Fibroblast of villous mesenchyme (primary cell): ENCODE measurements at places on chromosomes 5 and 9. TPM values are rescaled to one million over a fixed set of nuclear protein-coding genes. Genes with fewer than 3 reads are reported as not detected.

DNA sequence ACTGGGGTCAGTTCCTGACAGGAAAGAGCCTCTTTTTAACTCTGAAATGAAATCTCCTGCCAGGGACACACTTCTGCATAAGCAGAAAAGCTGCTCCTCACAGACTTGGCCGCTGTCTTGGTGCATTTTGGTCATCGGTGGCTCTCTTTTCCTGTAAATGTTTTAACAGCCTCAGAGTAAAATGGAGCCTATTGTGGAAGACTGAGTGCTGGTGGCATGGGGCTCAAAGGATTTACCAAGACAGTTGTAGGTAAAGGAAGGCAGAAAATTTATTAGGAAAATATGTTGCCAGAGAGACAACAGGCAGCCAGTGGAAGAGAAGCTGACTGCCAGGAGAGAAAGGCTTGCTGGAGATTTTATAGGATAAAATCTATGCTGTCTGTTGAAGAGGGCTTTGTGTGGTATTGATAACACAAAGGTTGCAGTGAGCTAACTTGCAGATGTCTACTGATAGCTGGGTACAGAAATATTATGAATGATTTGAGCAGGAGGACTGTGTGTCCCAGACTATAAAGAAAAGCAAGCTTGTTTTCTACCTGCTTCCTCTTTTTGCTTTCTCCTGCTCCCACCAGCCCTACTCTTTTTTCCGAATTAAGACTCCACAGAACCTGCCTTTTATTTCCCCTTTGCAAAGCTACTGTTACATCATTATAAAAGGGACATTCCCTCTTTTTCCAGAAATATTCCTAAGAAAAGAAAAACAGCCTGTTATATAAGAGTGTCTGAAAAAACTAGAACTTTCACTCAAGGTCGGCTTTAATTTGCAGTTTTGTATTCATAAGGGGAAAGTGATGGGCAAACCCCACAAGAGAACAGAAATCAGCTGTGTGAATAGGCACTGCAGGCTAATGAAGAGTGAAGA is 27.9 kb upstream of the IFNA14 start:
- DNase-seq, result no peak

- DNase-seq, result no peak
Measured at GRCh38 chr5:45692481-45692880, 3.7 kb downstream of the HCN1 start.

- no peak for DNase-seq
Measured at GRCh38 chr9:99531313-99531712, 290.4 kb upstream of the NR4A3 start.

- peak; percentile 47 for DNase-seq
Measured at GRCh38 chr9:6355728-6356127, 27.6 kb downstream of the TPD52L3 start.

DNA sequence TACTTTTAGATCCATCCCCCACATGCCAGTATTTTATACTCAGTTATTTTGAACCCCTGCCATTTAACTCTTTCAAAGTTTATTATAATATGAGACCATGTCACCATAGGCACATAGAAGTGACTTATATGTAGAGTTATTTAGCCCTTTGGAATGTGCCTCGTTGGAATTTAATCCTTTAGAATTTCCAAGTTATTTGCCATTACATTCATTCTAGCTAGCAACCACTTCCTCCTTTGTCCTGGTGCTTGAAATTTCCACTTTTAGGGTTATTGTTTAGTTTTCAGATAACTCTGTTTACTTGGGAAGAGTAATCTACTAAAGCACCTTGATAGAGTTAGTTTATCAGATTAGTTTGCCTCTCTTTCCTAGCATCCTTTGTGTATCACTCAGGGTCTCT is 82.8 kb upstream of the TLE1 start:
- no peak for DNase-seq

- DNase-seq, result no peak
Measured at GRCh38 chr9:25724424-25724823, 46.2 kb upstream of the TUSC1 start.

DNA sequence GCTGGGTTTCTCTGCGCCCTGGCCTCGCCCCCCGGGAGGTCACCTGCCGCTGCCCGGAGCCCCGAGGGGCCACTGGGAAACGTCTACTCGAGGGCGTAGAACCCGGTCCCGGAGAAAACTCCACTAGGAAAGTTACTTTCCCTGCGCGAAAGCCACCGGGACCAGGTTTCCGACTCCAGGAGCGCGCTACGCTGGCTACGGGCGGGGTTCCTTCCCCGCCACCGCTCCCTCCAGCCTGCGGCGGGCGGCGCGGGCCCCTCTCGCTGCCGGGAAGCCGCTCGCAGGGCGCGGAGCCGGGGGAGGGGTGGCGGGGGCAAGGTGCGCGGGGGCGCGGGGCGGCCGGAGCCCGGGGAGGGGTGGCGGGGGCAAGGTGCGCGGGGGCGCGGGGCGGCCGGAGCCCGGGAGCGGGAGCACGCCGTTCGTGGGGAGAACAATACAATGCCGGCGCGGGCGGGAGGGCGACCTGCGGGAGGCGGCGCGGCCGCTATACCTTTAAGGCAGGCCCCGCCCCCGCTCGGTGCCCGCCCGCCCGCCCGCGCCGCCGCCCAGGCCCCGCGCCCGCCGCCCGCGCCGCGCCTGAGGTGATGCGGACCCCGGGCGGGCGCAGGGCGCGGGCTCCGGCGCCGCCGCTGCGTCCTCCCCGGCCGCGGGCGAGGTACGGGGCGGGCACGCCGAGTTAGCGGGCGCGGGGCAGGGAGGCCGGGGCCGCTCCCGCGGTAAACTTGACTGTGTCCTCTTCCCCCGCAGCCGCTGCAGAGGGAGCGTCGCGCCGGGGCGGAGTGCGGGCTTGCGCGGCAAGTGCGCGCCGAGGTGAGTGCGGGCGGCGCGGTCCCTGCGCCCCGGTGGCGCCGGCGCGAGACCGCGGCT is 278.1 kb downstream of the AOPEP start:
- peak; percentile 35 for DNase-seq

GRCh38 chr9:134628354-134628736 is 13.3 kb upstream of the COL5A1 start:
- DNase-seq, result no peak

GRCh38 chr9:99416007-99416406 is 193.9 kb downstream of the SEC61B start:
- no peak for DNase-seq

- DNase-seq, result no peak
Measured at GRCh38 chr9:132749306-132749705, 79.0 kb downstream of the GTF3C4 start.

- DNase-seq, result no peak
Measured at GRCh38 chr5:163506095-163506457, 657 bp downstream of the MAT2B start.

- no peak for DNase-seq
Measured at GRCh38 chr9:95407524-95407923, 90.0 kb upstream of the FANCC start.

- no peak for DNase-seq
Measured at GRCh38 chr9:13459071-13459470, 179.6 kb upstream of the MPDZ start.

DNA sequence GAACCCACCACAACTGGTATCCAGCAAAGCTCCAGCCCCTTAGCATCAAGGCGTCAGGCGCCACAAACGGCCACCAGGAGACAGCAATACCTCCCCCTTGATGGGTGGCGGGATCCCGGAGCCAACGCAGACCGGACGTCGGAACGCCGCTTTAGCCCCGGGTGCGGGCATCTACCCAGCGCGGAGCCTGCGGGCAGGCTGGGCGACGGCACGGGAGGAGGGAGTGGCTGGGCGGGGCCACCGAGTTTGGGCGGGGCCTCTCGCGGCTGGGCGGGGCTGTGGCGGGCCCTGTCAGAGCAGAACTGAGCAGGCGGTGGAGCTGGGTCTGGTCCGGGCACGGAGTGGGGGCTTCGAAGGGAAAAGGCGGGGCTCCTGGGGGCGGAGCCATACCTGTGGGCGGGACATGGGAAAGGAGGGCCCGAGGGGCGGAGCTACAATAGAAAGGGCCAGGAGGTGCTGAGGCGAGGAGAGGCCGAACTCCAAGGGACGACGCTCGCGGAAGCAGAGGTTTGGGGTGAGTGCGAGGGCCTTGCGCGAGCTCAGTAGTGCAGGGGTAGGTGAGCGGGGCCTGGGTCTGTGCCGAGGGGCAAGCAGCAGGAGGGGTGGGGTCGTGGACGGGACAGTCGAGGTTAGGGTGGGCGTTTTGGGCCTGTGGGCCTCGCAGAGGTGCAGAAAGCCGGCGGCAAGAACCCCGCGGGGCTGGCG is 40.2 kb upstream of the GARNL3 start:
- peak; percentile 71 for DNase-seq

- DNase-seq, result no peak
Measured at GRCh38 chr5:108167174-108167573, 214.7 kb downstream of the FBXL17 start.

- no peak for DNase-seq
Measured at GRCh38 chr9:96425500-96426169, 7.5 kb upstream of the ZNF367 start.

DNA sequence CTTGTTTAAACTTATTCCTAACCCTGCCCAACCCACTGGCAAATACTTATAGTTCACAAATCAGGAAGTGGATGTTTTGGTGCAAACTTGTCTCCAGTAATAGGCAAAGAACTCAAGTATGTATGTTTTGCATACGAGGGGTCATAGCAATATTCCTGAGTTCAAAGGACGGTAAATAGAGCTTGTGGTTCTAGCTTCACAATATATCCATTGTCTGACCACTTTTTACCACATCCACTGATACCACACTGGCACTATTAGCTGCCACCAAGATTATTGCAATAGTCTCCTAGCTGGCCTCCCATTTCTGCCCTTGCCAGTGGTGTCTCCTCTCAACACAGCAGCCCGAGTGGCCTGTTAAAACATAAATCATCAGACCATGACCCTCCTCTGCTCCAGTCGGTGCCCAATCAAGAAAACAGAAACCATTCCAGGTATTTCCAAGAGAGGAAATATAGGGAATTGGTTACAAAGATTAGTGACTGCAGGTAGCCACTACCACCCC is 17.0 kb downstream of the GRXCR2 start:
- DNase-seq, result no peak

- DNase-seq, result peak; percentile 64
Measured at GRCh38 chr9:123678038-123678877, 251.7 kb downstream of the DENND1A start.

GRCh38 chr5:102957141-102957540 is 162.8 kb downstream of the GIN1 start:
- no peak for DNase-seq

GRCh38 chr5:36876965-36877666 is 547 bp downstream of the NIPBL start:
- DNase-seq, result peak; percentile 70

- peak; percentile 71 for DNase-seq
Measured at GRCh38 chr5:72841756-72842535, 25.5 kb downstream of the TNPO1 start.

GRCh38 chr5:159362220-159362619 is 31.9 kb upstream of the IL12B start:
- no peak for DNase-seq

GRCh38 chr9:126165755-126166154 is 160.9 kb upstream of the MVB12B start:
- no peak for DNase-seq

DNA sequence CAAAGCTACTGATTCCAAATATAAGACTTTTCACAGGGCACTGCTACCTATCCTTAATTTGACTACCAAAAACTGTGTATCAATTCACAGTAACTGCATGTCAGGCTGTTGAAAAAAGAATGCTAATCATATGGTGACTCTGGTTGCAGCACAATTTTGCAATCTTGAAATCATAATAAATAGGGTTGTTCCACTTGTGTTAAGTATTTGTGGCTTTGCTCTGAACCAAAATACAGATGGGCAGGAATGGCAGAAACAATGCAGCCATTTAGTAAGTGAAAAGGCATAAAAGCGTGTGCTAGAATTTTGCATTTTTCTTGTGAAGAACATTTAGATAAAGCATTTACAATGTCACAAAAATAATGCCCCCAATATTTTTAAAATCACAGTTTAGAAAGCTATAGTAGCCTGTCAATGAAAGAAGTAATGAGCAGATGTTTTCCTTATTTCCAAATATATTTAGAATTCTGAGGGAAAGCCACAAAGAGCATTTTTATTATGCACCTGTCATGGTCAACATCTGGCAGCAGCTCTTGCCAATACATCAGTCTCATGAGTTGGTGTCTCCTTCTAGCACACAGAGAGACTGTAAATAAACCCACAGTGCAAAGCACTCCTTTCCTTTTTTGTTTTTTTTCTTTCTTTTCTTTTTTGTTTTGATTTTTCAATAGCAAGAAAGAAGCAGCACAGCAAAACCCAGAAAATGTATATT is 54.8 kb upstream of the PAM start:
- DNase-seq, result no peak

DNA sequence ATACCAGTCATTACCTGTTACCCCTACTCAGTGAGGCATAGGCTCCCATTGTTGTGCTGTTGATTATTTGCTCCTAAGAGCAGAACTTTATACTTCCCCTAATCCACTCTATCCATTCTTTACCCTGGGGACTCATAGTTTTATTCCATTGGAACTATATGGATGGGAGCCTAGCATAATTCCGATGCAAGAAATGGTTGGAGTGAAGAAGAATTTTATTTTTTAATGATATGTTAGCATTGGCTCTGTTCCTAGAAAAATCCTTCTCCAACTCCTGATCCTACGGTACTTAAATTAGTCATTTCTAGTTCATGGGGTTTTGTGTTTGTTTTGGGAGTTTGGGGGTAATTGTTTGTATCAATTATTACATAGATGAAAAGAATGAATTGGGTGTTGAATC is 191.5 kb downstream of the GOLPH3 start:
- DNase-seq, result no peak

The VCAN gene
- total RNA-seq, result 490 and 730 TPM in 2 replicates

The IQGAP2 gene
- 2.6 TPM in 2 replicates for total RNA-seq

The CAMK2A gene
- 1.3 TPM in 2 replicates for total RNA-seq

The SV2C gene
- total RNA-seq, result not detected in 2 replicates

The BTNL3 gene
- not detected in 2 replicates for total RNA-seq

The PRSS3 gene
- total RNA-seq, result 3.9 and 12.9 TPM in 2 replicates

The TMEM174 gene
- total RNA-seq, result not detected in 2 replicates

The GABRB2 gene
- under 0.01 TPM in 1 of 2 replicates, not detected in the other for total RNA-seq
